ENCODE measurements at places on chromosomes 1 and 21. TPM values are rescaled to one million over a fixed set of nuclear protein-coding genes. Genes with fewer than 3 reads are reported as not detected.

DHX9 gene
- 217 TPM for total RNA-seq

LCE6A gene
- total RNA-seq = not detected

DR1 gene
- total RNA-seq = 73.6 TPM

SEMA4A gene
- total RNA-seq = 3.9 TPM

FTCD gene
- total RNA-seq = not detected

CFAP74 gene
- total RNA-seq = not detected

CD34 gene
- total RNA-seq = not detected

OR2L5 gene
- not detected for total RNA-seq

ATP1A4 gene
- total RNA-seq = not detected

SRSF10 gene
- total RNA-seq = 214 TPM

CHI3L1 gene
- total RNA-seq = 1.8 TPM

TFF1 gene
- total RNA-seq = not detected

CELA2A gene
- total RNA-seq = not detected

CYP4A11 gene
- not detected for total RNA-seq

KCND3 gene
- total RNA-seq = not detected

SMIM11 gene
- total RNA-seq = 14.9 TPM

RHD gene
- not detected for total RNA-seq

All from natural killer cell treated with Interleukin-12 subunit alpha and Interleukin-12 subunit beta and Interleukin-15 and Interleukin-18, amount 100 ng/mL, for 72 hours (primary cell).